Stimulated activated CD4-positive, alpha-beta T cell treated with anti-CD3 and anti-CD28 coated beads, Interleukin-1b, Interleukin-23, amount 100 ng/mL, for 1 hour (primary cell): ENCODE measurements at places on chromosomes 6 and 20.

DNA sequence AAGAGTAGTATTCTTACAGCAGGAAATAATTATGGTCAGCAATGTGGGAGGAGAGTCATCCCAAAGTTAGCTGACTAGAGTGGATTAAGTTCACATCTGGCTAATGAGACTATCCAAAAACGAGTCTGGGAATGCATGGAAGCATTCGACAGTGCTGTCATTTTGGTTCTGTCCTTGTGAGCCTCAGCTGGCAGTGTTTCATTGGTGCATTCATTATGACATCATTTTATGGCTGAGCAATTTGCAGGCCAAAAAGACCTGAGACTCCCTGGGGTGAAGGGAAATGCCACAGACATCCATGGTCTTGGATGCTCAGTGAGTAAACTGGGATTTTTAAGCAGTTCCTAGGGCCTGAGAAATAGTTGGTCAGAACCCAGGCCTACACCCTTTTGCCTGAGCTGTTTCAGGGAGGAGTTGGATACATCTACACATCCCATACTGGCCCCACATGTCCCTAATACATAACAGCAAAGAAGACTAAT, 196.4 kb upstream of the CCN2 start:
- DNase-seq: no peak

- DNase-seq: no peak
Measured at GRCh38 chr6:133701633-133702331, 187.1 kb upstream of the TCF21 start.

DNA sequence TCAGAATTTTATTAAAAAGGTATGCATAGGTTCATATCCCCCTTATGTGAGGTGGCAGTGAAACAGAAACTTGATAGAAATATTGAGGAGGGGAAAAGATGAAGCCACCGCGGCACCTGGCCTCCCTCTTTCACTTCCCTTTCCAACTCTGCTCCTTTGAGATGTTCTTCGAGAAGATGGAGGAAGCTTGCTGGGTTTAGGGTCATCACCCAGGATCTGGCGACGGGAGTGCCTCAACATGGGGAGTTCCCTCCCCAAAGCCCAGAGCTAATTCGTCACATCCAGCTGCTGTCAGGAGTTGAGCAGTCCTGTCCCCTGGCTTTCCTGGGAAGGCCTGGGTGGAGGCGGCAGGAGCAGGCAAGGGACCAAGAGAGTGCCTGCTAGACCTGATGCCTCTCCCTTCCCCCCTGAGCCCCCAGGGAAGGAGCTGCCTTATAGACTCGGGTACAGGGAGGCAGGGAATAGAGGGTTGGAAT, 29.1 kb downstream of the RREB1 start:
- no peak for DNase-seq

DNA sequence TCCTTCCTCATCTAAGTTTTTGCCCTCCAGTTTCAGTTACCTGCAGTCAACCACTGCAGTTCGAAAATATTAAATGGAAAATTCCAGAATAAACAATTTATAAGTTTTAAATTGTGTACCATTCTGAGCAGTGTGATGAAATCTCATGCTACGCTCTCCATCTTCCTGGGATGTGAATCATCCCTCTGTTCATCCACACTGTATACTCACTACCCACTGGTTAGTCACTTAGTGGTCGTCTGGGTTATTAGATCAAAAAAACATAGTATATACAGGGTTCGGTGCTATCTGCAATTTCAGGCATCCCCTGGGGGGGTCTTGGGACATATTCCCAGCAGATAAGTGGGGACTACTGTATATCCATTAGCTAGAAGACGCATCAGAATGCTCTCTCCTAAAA, 151.9 kb upstream of the SLC22A16 start:
- no peak for DNase-seq

- DNase-seq: no peak
Measured at GRCh38 chr20:46232539-46232938, 75.8 kb downstream of the CDH22 start.

DNA sequence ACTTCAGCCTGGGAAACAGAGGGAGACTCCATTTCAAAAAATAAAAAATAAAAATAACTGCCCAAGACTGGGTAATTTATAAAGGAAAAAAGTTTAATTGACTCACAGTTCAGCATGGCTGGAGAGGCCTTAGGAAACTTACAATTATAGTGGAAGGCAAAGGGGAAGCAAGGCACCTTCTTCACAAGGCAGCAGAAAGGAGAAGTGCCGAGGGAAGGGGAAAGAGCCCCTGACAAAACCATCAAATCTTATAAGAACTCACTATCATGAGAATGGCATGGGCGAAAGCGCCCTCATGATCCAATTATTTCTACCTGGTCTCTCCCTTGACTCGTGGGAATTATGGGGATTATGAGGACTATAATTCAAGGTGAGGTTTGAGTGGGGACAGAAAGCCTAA, 95.5 kb upstream of the LGSN start:
- no peak for DNase-seq

DNA sequence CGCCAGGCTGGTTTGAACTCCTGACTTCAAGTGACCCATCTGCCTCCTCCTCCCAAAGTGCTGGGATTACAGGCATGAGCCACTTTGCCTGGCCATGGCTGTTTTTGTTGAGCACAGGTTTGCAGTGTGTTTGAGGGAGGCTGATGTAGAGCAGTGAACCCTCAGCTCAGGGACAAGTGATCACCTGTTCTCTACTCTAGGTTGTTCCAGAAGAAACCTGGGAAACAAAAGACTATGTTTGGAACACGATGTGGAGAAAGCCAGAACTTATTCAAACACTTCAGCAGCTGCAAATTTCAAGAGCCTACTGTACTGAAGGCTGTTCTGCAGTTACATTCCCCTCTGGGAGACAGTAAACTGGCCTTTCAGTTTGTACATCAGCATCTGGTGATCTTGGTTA, 4.7 kb downstream of the TULP1 start:
- DNase-seq: no peak

DNA sequence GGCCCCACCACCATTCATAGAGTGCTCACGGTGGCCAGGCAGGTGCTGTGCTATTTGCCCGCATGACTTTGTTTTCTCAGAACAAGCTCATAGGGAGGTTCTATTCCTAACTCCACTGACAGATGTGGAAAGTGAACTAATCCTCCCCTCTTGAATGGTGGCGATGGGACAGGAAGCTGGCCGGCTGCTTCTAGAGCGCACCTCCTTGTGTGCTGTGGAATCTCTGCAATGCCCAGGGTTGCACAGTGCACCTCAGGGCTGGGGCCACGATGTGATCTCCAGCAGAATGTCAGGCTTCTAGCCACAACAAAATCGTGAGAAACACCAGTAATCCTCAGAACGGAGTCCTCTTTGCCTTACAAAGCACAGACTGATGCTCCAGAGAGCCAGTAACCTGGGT, 53.8 kb upstream of the SLC22A23 start:
- DNase-seq: no peak

DNA sequence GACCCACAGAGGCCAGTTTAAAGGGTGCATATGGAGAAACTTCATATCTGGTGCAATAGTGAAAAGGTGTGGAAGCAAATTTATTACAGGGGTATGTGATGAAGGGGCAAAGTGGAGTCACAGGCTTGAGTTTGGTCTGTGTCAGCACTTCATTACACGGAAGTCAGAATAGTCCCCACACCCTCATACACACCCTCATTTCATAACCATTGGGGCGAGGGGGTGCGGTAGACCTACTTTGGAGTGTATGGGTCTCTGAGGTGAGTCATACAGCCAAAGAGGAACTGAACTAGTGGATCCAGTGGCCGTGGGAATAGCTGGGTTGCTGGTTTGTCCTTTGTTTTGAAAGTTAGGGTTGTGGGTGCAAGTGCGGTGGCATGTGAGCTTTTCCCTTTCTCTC, 3.3 kb downstream of the TM9SF4 start:
- DNase-seq: no peak

DNA sequence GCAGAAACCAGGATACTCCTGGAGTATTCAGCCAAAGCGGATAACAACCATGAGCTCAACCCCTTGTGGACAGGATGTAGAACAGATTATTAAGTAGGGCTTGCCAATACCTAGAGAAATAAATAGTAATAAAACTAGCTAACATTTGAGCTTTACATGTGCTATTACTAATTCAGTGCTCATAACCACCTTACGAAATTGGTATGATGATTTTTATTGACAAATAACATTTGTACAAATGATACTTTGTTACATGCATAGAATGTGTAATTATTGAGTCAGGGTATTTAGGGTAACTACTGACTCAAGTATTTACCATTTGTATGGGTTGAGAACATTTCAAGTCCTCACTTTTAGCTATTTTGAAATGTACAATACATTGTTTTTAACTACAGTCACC, 287.9 kb downstream of the CDC5L start:
- no peak for DNase-seq

DNA sequence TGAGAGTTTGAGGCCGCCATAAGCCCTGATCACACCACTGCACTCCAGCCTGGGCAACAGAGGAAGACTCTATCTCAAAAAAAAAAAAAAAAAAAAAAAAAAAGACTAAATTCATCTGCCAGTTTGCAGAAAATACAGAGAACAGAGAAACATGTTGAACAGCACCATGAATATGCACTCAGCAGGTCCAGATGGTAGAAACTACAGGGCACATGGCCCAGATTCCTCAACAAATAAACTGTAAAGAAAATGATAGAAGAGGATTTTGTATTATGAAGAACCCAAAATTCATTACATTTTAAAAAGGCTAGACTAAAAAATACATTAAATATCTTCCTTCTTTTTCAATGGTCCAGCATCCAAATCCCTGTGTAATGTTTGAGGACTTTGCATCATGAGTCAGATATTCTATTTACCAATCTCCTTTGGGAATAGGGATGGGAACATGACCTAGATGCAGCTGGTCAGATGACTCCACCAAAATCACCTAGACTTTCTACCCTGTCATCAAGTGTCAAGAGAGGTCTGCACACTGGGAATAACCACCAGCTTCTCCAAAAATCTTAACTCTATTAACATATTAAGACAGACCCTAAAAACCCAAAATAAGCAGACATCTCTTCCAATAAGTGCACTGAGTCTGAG, 189.1 kb upstream of the TCF21 start:
- DNase-seq: no peak

DNA sequence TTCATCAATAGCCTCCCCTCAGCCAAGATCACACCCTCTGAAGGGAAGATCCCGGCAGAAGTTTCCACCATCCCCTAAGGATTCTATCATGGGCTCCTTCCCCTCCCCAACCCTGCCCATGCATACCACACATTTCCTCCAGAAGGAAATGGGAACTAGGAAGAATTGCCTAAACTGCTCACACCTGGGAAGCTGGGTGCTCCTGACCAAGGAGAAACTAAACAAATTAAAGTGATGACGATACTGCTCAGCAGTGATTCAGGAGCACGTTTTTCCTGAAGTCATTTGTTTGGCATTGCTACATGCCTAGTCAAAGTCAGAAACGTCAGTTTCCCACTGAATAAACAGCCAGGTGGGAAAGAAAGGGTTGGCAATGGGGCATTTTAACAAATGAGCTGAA, 136.1 kb upstream of the CDYL start:
- no peak for DNase-seq

- no peak for DNase-seq
Measured at GRCh38 chr6:98808541-98809210, 25.7 kb upstream of the POU3F2 start.

DNA sequence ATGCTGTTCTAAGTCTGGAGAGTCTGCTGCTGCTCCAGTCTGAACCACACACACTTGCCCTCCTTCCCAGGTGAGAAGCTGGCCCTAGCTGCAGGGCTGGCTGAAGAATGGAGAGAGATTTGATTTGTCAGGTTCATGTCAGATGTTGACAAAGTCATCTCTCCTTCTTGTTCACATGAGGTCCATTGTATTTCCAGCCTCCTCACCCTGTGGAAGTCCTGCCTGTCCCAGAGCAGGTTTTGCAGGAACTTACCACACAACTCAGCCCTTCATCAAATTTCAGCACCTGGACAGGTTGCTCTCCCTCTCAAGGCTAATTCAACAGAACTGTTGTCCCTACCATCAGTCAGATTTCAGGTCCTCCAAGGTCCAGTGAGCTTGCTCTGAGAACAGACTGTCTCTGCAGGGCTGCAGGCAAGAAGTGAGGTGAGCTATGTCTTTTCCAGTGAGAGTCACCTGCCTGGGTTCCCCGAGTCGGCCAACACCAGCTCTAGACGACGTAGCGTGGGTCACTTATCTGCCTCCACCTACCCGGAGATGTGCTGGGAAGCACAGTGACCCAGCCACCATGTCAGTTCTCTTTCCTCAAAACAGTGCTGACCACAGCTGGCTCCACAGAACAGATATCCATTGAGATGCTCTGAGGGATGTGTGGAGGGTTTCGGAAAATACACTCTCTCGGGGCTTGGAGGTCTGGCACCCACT, 58.0 kb upstream of the CD93 start:
- no peak for DNase-seq

GRCh38 chr20:34626992-34627391, 49.9 kb downstream of the PIGU start:
- no peak for DNase-seq
